Glutamatergic neuron (in vitro differentiated cells): ENCODE measurements at places on chromosomes 3 and 15. TPM values are rescaled to one million over a fixed set of nuclear protein-coding genes. Genes with fewer than 3 reads are reported as not detected.

The TMC3 gene
- total RNA-seq = not detected

The AP3B2 gene
- total RNA-seq = 218 TPM

The SCN11A gene
- total RNA-seq = 0.78 TPM

The ZPLD1 gene
- total RNA-seq = not detected

The GRK7 gene
- total RNA-seq = not detected

The LRTM1 gene
- not detected for total RNA-seq

The CHDH gene
- total RNA-seq = 0.61 TPM

The TUSC7 gene
- not detected for total RNA-seq

The APBA2 gene
- 166 TPM for total RNA-seq

The PYGO1 gene
- 7.8 TPM for total RNA-seq

DNA sequence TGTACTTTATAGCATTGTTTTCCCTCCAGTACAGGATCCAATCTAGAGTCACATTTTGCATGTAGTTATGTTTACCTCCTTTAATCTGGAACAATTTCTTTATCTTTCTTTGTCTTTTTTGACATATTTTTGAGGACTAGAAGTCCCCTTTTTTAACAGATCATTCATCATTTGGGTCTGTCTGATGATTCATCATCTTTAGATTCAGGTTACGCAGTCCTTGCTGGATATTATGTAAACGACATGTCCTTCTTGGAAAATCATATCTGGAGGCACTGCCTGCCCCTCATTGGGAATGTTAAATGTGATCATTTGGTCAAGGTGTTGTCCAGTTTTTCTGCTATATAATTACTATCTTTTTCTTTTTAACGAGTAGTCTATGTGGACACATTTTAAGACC, 18.3 kb downstream of the TGM4 start:
- H3K27ac ChIP-seq = no peak overlapping the region
- no peaks in the 10 kb centered on the region for H3K27me3 ChIP-seq
- no peaks in the 10 kb centered on the region for H3K36me3 ChIP-seq
- H3K4me1 ChIP-seq = no peaks in the 10 kb centered on the region

DNA sequence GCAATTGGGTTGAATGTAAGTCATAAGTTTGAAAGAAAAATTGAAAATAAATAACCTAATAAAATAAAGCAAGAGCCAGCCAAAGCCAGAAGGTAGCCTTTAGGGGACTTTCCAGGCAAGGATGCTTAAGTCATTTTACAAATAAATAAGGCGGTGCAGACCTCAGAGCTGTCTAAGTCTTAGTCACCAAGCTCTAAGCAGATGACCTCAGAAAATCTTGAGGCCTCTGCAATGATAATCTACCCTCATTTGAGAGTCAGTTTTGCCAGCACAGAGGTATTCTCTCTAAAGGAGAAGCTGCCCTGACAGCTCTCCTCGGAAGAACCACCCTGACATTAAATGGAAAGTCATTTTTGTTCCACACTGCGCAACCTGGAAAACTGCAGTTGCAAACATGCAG, 113.9 kb downstream of the OXNAD1 start:
- H3K36me3 ChIP-seq = no peaks in the 10 kb centered on the region
- peaks cover 9% of the 10 kb centered on the region for H3K4me1 ChIP-seq
- H3K27ac ChIP-seq = no peak overlapping the region

GRCh38 chr3:99472385-99472784, 166.0 kb upstream of the COL8A1 start:
- H3K4me1 ChIP-seq = no peaks in the 10 kb centered on the region
- peaks cover 1% of the 10 kb centered on the region for H3K27me3 ChIP-seq
- no peak overlapping the region for H3K4me3 ChIP-seq
- no peaks in the 10 kb centered on the region for H3K36me3 ChIP-seq
- no peak overlapping the region for H3K27ac ChIP-seq
- DNase-seq = no peak

DNA sequence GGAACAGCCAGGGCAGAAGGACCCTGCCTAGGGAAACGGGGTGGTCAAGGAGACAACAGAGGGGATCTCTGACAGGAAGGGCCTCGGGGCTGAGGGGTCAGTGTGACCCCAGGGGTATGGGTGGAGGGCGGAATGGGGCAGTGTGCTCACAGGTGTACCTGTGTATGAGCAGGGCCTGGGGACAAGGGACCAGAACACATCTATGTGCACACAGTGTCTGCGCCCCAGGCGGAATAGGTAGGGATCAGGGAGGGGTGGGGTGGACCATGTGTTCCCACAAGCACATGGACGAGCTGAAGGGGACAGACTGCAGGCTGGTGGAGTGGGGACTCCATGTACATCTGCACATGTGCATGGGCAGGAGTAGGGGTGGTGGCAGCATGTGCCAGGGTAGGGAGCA, 5.0 kb upstream of the TLR9 start:
- H3K4me1 ChIP-seq = peaks cover 16% of the 10 kb centered on the region
- DNase-seq = no peak
- no peak overlapping the region for H3K27ac ChIP-seq
- no peaks in the 10 kb centered on the region for H3K36me3 ChIP-seq

- no peak for DNase-seq
- H3K27me3 ChIP-seq = peaks cover 5% of the 10 kb centered on the region
- no peak overlapping the region for H3K27ac ChIP-seq
- peak overlapping the region; percentile 64 for H3K4me3 ChIP-seq
- peaks cover 14% of the 10 kb centered on the region for H3K36me3 ChIP-seq
Observed at GRCh38 chr3:51394541-51394940, 3.5 kb downstream of the RBM15B start.

GRCh38 chr3:9916346-9916733, 558 bp upstream of the IL17RC start:
- H3K4me1 ChIP-seq = peaks cover 20% of the 10 kb centered on the region
- peaks cover 14% of the 10 kb centered on the region for H3K27me3 ChIP-seq
- H3K27ac ChIP-seq = peak overlapping the region; percentile 95

DNA sequence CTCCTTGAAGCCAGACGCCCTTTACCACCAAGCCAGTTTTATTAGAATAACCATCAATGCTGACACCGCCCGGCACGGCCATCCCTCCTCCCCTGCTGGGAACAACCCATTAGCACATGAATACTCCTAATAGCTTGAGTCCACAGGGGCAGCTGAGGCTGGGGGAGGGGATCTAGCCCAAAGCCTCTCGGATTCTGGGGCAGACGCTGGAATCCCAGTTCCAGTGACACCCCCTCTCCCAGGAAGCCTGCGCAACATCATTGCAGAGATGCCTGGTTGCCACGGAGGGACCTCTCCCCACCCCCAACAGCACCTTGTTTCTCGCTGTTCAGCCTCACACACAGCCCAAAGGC, 1.2 kb upstream of the LINGO1 start:
- no peaks in the 10 kb centered on the region for H3K36me3 ChIP-seq
- H3K27me3 ChIP-seq = peaks cover 19% of the 10 kb centered on the region
- peak overlapping the region; percentile 87 for H3K27ac ChIP-seq
- peak overlapping the region; percentile 65 for H3K4me3 ChIP-seq
- peak; percentile 60 for DNase-seq
- H3K4me1 ChIP-seq = peaks cover 18% of the 10 kb centered on the region

DNA sequence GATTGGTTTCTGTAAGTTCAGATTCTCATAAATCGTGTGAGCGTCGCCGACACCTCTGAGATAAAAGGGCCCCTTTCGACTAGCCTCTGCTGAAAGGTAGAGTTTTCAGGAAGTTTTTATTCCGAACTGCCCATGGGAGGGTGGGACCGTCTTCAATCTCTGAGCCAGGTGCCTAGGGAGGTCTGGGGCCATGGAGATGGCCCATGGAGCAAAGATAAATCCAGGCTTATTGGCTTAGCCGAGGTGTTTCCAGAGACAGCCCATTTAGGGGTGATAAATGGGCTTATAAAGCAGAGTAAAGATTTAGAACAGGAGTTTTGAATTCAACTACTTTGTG, 442 bp downstream of the QTRT2 start:
- H3K27ac ChIP-seq = peak overlapping the region; percentile 75
- peaks cover 4% of the 10 kb centered on the region for H3K27me3 ChIP-seq
- H3K36me3 ChIP-seq = no peaks in the 10 kb centered on the region
- peaks cover 4% of the 10 kb centered on the region for H3K4me1 ChIP-seq

DNA sequence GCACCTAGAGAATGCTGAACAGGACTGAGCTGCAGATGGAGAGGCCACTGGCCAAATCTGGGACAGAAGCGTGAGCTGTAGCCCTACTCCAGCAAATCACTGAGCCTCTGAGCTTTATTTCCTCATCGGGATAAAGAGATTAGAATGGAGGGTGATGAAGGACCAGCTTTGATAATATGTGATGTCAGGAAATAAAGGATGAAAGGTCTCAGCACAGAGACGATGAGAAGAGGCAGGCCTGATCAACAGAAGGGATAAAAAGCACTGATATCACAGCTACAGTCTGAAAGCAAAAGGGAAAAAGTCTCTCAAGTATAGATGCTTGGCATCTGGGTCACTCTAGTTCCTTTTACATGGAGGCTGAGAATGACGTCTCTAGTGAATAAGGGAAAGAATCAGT, 70.0 kb downstream of the DHX30 start:
- H3K4me3 ChIP-seq = no peak overlapping the region
- no peaks in the 10 kb centered on the region for H3K4me1 ChIP-seq
- DNase-seq = no peak

GRCh38 chr3:64207289-64208080, 17.8 kb downstream of the PRICKLE2 start:
- H3K36me3 ChIP-seq = no peaks in the 10 kb centered on the region
- H3K4me3 ChIP-seq = no peak overlapping the region
- no peak for DNase-seq
- H3K27me3 ChIP-seq = no peaks in the 10 kb centered on the region

GRCh38 chr15:57816599-57816998, 110.1 kb downstream of the POLR2M start:
- H3K36me3 ChIP-seq = peaks cover 7% of the 10 kb centered on the region
- no peak overlapping the region for H3K4me3 ChIP-seq
- peaks cover 4% of the 10 kb centered on the region for H3K27me3 ChIP-seq

DNA sequence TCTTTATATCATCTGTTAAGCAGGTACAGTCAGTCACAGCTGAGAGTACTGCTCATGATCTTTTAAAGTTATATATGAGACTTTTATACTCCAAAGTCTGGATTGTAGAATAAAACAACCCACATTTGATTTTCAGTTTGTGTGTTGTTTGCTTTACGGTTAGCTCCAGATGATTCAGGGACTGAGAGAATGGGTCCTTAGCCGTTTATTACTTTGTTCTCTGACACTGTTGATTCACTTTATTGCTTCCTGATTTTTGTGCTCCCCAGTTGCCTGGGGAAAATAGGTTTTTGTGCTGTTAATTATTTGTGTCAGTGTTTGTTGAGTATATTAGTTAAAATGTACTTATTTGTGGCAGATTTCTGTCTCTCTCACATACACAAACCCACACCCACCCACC, 8.6 kb upstream of the EBLN2 start:
- H3K4me3 ChIP-seq = no peak overlapping the region
- H3K4me1 ChIP-seq = peaks cover 3% of the 10 kb centered on the region
- no peak overlapping the region for H3K27ac ChIP-seq

- no peak overlapping the region for H3K4me3 ChIP-seq
- H3K4me1 ChIP-seq = no peaks in the 10 kb centered on the region
- H3K36me3 ChIP-seq = no peaks in the 10 kb centered on the region
- peaks cover 2% of the 10 kb centered on the region for H3K27me3 ChIP-seq
- H3K27ac ChIP-seq = no peak overlapping the region
Observed at GRCh38 chr3:157588386-157589060, 85.3 kb upstream of the VEPH1 start.

- no peaks in the 10 kb centered on the region for H3K36me3 ChIP-seq
- H3K27ac ChIP-seq = no peak overlapping the region
- H3K27me3 ChIP-seq = no peaks in the 10 kb centered on the region
- H3K4me3 ChIP-seq = no peak overlapping the region
Observed at GRCh38 chr3:177811112-177811511, 613.8 kb upstream of the TBL1XR1 start.

DNA sequence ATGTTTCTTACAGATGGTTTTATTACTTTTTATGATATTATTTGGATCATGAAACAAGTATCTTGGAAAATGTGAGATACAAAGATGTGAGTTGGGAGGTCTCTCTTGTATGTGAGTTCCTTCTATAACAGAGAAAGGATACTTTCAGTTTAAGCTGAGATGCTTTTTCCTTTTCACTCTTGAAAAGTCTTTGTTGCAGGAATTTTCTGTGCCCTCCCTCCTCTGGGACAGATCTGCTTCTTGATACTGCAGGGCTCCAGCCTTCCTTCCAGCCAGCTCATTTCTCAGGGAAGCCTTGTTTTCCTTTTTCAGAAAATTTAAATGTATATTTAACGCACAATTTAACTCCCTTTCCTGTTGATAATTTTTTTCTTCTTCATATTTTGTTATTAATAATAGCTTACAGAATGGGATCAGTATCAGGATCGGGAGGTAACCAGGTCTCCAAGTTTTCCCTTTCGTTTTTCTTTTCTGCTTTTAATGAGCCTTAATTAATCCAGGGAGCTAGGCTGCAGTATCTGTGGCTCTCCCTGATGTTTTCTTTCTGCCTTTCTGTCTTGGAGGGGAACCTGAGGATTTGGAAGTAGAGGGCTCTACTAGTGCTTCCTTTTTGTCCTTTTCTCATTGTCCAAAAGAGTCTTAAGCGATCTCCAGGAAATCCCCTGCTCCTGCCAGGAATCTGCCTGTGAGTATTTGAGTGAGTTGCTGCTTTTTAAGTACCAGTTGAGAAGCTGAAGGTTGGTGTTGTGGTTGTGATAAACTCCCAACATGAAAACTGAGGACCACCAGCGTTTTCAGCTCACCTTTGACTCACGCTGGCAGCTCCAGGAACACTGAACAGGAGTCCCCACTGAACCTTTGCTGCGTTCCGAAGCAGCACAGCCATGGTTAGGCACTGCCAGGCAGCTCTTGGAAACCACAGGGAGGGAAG, 105.7 kb downstream of the IGF1R start:
- no peaks in the 10 kb centered on the region for H3K36me3 ChIP-seq
- H3K27me3 ChIP-seq = peaks cover 2% of the 10 kb centered on the region
- H3K27ac ChIP-seq = peak overlapping the region; percentile 72
- H3K4me3 ChIP-seq = peak overlapping the region; percentile 23
- H3K4me1 ChIP-seq = peaks cover 23% of the 10 kb centered on the region
- no peak for DNase-seq

- peaks cover 2% of the 10 kb centered on the region for H3K27me3 ChIP-seq
- H3K27ac ChIP-seq = no peak overlapping the region
- H3K36me3 ChIP-seq = peaks cover 9% of the 10 kb centered on the region
- H3K4me3 ChIP-seq = no peak overlapping the region
- DNase-seq = peak; percentile 47
Observed at GRCh38 chr15:31605467-31605931, 278.9 kb downstream of the KLF13 start.

GRCh38 chr3:51988286-51989146, 5.2 kb downstream of the ACY1 start:
- no peak for DNase-seq
- peaks cover 2% of the 10 kb centered on the region for H3K4me1 ChIP-seq
- peak overlapping the region; percentile 4 for H3K27ac ChIP-seq
- H3K27me3 ChIP-seq = no peaks in the 10 kb centered on the region

DNA sequence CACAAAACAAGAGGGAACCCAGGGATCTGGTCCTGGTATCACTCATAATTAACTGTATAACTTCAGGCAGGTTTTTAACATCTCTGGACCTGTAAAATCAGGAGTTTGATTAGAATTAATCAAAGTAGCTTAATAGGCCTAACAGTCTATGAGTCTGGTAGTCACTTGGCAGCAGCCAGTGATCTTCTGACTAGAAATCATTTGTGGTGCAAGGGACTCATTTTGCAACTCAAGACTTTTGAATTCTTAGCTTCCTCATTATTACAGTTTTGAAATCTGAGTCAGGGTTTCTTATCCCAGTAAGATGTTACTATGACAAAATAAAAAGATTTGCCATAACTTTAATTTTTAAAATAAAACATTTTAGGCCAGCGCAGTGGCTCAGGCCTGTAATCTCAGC, 70.8 kb downstream of the TMCC1 start:
- no peaks in the 10 kb centered on the region for H3K36me3 ChIP-seq
- no peak overlapping the region for H3K4me3 ChIP-seq
- H3K27ac ChIP-seq = no peak overlapping the region
- no peaks in the 10 kb centered on the region for H3K27me3 ChIP-seq
- H3K4me1 ChIP-seq = peaks cover under 1% of the 10 kb centered on the region
- no peak for DNase-seq

GRCh38 chr3:131348911-131349310, 32.7 kb upstream of the NUDT16 start:
- H3K4me3 ChIP-seq = no peak overlapping the region
- no peak overlapping the region for H3K27ac ChIP-seq
- H3K4me1 ChIP-seq = peaks cover 12% of the 10 kb centered on the region
- no peak for DNase-seq
- H3K36me3 ChIP-seq = peaks cover 14% of the 10 kb centered on the region
- H3K27me3 ChIP-seq = no peaks in the 10 kb centered on the region
